ENCODE measurements at places on chromosomes 12 and 14.
A peak's percentile ranks its signal among the peaks of the same experiment; 100 is the strongest.

DNA sequence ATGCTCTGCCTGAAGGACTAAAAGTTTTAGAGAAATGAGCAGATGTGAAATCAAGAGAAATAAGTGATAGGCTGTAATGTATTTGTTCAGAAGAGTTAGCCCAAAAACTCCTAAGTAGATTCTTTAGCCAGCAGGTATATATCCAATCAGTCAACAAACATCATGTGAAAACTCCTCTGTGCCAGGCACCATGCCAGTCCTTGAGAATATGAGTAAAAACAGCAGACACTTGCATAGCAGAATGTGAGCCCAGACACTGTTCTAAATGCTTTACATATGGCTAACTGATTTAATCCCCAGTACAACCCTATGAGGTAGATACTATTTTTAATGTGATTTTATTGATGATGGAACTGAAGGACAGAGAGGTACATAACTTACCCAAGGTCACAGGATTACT lies 329.8 kb downstream of the PAWR start:
- DNase-seq: no peak

DNA sequence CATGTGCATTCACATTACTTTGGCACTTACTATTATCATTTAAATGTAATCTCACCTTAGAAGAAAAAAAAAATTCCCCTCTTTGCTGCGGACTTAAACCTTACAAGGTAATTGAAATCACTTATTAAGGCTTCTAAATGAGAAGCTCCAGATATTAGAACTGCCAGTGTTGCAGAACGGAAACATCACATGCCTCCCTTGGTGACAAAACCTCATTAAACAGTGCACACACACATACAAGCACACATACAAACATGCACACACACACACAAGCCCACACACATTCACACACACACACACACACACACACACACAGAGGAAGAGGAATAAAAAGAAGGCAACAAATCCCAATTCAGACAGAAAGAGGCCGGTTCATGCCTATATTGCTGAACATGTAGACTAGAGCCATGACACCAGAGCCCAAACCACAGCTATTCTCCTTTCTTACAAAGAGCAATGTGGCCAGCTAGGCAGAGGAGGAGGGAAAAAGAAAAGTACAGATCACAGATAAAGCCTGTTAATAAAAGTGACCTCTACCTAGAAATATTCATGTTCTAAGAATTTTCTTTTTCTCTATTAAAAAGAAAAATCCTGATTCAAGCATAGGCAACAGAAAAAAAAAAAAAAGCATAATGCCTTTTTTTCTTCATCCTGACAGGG lies 405.2 kb upstream of the FLRT2 start:
- no peak for DNase-seq

GRCh38 chr14:97748616-97749015 lies 951.4 kb downstream of the VRK1 start:
- DNase-seq: no peak

- no peak for DNase-seq
Measured at GRCh38 chr14:71140157-71140556, 232.9 kb downstream of the PCNX1 start.

GRCh38 chr14:52961060-52961639 lies 10.3 kb upstream of the FERMT2 start:
- DNase-seq: no peak

DNA sequence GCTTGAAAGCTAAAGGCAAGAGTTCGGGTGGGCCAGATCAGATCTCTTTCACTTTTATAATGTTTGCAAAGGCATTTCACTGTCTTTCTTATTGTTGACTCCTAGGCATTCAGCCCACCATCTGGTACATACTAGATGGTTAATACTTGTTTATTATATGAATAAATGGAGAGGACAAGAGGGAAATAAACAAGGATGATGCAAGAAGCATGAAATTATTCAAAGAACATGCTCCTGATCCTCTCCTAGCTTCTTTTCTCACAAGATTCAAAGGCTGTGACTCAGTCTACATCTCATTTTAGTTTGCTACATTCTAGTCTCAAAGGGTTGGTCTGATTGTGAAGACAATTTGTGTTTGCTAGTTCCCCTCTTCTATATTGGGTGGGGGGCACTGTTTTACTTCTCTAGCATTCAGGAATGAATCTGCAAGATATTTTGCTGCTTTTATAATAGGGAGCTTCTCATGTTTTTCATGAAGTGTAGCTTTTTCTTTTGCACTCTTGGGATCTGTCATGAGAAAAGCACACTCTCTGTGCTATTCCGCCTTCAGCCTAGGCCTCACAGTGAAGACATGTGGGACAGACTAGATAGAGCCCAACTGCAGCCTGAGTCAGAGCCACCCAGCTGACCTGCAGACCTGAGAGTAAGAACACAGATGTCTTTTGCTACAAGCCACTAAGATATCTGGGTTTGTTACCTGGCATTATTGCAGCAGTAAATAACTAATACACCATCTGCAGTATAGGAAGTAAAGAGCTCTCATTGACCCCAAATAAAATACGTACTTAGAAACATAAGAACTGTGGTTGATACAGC lies 65.7 kb downstream of the PTHLH start:
- DNase-seq: no peak

GRCh38 chr14:78164226-78164853 lies 5.8 kb upstream of the NRXN3 start:
- no peak for DNase-seq

GRCh38 chr14:28196878-28197277 lies 569.7 kb upstream of the FOXG1 start:
- DNase-seq: no peak

GRCh38 chr12:113142173-113142885 lies 6.8 kb upstream of the RASAL1 start:
- no peak for DNase-seq

DNA sequence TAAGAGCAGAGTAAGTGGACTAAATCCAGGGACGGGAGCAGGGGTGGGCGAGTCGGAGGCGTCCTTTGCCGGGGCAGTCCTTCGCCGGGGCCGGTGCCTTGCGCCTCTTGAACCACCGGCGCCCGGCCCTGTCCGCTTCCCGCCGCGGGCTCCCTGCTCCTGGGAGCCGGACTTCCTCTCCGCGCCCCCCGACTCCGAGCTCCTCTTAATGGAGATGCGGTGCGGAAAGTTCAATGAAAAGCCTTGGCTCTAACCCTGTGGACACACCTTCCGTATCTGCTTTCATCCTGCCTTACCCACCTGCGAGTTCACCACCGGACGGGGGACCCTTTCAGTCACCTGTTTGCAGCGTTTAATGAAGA lies 412 bp downstream of the FGFR1OP2 start:
- no peak for DNase-seq

- DNase-seq: peak; percentile 63
Measured at GRCh38 chr12:56338308-56339157, at the start of gene IL23A. Gene IL23A, plus strand, starts transcription at chr12:56338884. Its CDS starts 161 bp downstream, at chr12:56339045.

DNA sequence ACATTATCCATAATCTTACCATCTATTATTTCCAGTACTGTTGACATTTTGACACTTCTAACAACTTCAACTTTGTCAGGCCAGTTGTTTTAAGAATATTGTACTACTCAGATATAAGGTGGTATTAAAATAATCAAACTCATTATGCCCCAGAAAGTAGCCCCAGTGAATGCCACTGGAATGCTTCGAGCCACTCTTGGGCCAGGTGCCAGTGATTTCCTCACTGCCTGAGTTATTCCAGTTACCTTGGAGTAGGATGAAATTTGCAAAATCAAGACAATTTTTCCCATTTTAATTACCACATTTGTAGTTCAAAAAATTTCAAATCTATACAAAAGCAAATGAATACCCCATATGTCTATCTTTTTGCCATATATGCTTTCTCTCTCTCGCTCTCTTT lies 9.2 kb downstream of the CIPC start:
- no peak for DNase-seq

DNA sequence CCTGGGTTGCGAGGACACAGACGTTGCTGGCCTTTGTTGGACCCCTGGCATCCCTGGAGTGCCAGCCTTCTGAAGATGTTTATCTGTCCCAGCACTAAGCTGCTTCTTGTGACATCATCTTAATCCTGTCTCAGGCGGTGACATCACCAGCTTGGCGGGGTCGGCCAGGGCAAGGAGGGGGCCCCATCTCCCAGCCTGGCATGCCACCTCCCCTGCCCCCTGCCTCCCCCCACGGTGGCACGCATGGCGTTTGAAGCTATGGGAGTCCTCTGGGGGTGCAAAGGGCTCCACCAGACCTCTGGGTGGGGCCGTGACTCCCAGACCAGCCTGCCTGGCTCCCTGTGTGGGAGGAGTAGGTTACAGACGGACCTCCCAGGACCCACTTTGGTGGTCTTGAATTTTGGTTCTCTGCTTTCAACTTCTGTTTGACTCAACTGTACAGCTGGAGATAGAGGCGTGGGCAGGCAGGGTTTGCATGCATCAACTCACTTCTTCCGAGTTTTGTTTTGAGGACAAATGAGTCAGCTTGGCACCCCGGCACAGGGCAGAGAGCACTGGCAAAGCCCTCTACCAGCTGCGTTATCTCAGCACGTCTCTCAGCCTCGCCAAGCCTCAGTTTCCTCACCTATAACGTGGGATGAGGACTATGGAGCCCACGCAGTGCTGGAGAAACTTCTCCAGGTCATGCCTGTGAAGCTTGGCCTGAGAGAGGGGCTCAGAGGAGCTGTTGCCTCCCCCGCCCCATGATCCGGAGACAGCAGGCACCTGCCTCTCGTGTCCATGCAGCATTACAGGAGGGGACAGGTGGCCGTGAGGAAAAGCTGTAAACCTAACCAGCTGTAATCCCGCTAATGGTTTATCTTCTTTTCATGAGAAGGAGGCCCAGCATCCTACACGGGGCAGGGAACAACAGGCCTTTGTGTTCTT lies 38.8 kb upstream of the EML1 start:
- no peak for DNase-seq

GRCh38 chr14:102452302-102452701 lies 57.3 kb downstream of the ANKRD9 start:
- no peak for DNase-seq

DNA sequence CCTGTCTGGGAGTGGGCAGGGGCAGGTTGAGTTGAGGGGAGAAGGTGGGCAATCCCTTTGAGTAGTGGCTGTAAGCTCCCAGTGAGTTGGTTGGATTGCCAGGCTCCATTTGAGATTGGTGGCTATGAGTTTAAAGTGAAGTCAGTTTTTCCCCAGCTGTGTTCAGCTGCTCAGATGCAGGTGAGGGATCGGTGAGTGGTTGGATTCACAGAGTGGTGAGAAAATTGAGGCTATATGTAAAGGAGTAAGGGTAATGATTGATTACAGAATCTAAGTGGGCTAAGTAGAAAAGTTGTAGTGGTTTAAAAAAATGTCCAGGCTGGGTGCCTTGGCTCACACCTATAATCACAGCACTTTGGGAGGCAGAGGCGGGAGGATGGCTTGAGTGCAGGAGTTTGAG lies 68.6 kb downstream of the GLRX5 start:
- DNase-seq: no peak

GRCh38 chr14:36588788-36589187 lies 6.4 kb upstream of the NKX2-8 start:
- DNase-seq: no peak

- no peak for DNase-seq
Measured at GRCh38 chr12:121796855-121797751, 3.6 kb upstream of the RHOF start.

DNA sequence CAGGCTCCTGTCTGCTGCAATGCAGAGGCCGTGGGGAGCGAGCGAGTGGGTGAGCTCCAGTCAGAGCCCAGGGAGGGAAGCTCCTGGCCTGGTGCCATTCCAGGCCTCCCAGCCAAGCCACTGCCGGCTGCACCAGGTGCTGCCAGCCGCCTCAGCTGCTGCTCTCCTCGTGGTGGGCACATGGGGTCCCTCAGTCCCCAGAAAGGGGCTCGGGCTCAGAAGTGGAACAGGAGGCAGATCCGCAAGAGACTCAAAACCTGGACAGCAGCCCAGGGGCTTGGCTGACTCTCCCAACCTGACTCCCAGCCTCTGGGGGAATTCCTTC lies 2.4 kb downstream of the ABCB9 start:
- DNase-seq: no peak

DNA sequence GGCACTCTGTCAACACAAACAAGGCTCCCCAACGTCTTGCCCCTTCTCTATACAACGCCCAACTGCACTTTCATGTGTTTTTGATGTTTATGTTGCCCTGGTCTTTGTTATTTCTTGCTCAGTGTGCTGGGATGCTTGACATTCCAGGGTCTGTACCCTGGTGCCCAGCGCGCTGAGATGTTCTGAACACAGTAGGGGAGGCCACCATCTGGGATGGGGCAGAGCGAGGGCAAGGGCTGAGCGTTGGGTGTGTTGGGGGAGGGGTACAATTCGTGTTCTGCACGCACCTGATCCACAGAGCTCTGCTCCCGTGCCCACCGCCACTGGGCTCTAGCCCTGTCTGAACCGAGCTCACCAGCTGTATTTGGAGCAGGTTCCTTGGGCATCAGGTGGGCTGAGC lies 52.9 kb downstream of the ISCA2 start:
- no peak for DNase-seq

- no peak for DNase-seq
Measured at GRCh38 chr14:68140076-68140741, 320.6 kb downstream of the RAD51B start.

DNA sequence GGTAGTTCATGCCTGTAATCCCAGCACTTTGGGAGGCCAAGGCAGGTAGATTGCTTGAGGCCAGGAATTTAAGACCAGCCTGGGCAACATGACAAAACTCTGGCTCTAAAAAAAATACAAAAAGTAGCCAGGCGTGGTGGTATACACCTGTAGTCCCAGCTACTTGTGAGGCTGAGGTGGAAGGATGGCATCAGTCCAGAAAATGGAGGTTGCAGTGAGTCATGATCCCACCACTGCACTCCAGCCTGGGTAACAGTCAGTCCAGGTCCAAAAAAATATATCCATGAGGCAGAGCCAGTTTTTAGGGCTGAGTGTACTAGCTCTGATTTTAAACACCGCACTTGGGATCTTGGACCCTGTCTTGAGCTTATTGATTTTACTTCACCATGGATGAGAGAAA lies 30.6 kb upstream of the FICD start:
- no peak for DNase-seq

GRCh38 chr12:124824195-124824594 lies 39.5 kb downstream of the SCARB1 start:
- no peak for DNase-seq

GRCh38 chr12:55845785-55846496 lies 3.2 kb upstream of the MMP19 start:
- no peak for DNase-seq

- no peak for DNase-seq
Measured at GRCh38 chr12:1656902-1657301, 27.9 kb downstream of the WNT5B start.

- DNase-seq: no peak
Measured at GRCh38 chr14:78836777-78837176, 666.6 kb downstream of the NRXN3 start.

Measured in stimulated activated CD8-positive, alpha-beta memory T cell treated with anti-CD3 and anti-CD28 coated beads, Interleukin-7, amount 100 ng/mL, for 1 hour (primary cell).